ENCODE measurements at places on chromosomes 13 and 19.

GRCh38 chr19:44719262-44719701, 20.3 kb downstream of the CEACAM16 start:
- DNase-seq: no peak

- no peak for DNase-seq
Observed at GRCh38 chr13:103812971-103813370, 746.8 kb upstream of the SLC10A2 start.

GRCh38 chr13:111114362-111115060, 599 bp upstream of the ARHGEF7 start:
- DNase-seq: no peak

- DNase-seq: no peak
Observed at GRCh38 chr19:589693-590395, at the start of gene HCN2. HCN2 (plus strand) TSS chr19:589881; CDS start chr19:589946, 65 bp downstream.

- DNase-seq: no peak
Observed at GRCh38 chr13:43786472-43786765, 353 bp downstream of the ENOX1 start.

DNA sequence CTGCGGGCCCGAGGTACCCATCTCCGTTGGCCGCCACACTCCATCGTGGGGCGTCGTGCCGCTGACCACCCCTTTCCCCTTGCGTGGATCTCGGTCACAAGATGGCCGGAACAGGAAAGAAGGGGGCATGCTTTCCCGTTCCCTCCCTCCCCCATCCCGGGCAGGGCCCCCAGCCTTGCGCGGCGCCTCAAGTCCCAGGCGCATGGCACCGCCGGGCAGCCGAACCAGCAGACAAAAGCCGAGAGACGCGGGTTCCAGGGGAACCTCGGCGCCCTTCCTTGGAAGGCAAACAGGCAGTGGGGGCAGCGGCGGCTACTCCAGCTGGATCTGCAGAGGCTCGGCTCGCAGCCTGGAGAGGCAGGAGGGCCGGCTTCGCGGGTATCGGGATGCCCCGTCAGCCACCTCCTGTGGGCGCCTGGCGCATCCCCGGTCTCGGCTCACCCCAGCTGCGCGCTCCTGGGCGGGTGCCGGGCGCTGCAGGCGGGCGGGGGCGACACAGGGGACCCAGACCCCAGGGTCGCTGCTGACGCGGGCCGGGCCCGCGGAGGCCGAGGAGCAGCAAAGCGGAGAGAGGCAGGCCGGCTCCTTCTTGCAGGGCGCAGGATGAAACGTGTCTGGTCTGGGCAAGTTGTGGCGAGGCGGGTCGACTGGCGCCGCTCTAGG, 439 bp downstream of the DZIP1 start:
- peak; percentile 38 for DNase-seq

GRCh38 chr19:28419312-28419711, 793.6 kb downstream of the UQCRFS1 start:
- DNase-seq: no peak

GRCh38 chr13:42876887-42877545, 95.6 kb downstream of the FAM216B start:
- DNase-seq: peak; percentile 36

GRCh38 chr13:46629811-46630413, 76.9 kb downstream of the LRCH1 start:
- DNase-seq: no peak

GRCh38 chr19:17021328-17021727, 5.3 kb downstream of the CPAMD8 start:
- no peak for DNase-seq

DNA sequence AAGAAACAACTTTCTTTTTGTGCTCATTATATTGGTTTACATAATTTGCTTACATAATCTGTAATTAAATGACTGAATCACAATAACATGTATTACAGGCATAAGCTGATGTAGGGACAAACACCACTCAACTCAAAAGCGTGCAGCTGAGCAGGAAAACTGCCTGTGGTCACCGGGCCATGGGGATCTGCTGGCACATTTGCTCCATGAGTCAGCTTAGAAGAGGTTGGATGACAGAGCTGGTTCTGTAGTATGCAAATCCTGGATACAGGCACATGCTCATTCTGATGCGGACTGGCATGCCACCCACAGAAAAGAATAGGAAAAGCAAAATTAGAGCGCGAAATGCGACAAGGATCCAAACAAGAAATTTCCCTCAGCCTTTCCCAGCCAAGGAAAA, 128.6 kb downstream of the USP12 start:
- DNase-seq: no peak

DNA sequence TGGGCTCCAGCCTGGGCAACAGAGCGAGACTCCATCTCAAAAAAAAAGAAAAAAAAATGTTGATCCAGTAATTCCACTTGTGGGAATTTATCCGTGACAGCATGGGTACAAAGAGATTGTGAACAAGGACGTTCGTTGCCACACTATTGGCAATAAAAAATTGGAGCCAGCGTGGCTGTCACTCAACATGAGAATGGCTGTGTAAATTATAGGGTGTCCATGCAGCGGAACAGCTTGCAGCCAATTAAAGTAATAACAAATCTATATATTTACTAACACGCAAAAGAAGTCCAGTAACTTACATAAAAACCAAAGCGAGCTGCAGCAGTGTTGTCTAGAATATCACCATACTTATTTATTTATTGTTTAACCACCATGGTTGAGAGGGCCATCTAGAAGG, 19.3 kb downstream of the DPF1 start:
- peak; percentile 100 for DNase-seq

- no peak for DNase-seq
Observed at GRCh38 chr19:47897861-47898260, 11.7 kb upstream of the SULT2A1 start.

DNA sequence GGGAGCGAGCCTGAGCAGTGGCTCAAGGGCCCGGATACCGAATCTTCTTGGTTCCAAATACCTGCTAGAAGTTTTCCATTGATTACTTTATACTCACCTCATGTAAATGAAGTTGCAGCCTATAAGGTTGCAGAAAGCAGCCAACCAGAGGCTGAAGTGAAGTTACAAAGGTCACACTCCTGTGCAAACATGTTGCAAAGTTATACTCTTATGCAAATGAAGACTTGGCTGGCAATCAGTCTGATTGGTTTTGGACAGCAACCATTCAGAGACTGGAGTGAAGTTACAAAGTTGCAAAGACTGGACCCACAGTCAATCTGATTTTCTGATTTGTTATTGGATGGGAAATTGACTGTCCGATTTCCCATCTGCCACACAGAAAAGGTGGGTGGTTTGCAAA, 152.5 kb downstream of the GGACT start:
- DNase-seq: no peak

- no peak for DNase-seq
Observed at GRCh38 chr19:41895745-41896580, 13.0 kb downstream of the ARHGEF1 start.

GRCh38 chr13:49536144-49536873, 40.6 kb downstream of the PHF11 start:
- DNase-seq: no peak

DNA sequence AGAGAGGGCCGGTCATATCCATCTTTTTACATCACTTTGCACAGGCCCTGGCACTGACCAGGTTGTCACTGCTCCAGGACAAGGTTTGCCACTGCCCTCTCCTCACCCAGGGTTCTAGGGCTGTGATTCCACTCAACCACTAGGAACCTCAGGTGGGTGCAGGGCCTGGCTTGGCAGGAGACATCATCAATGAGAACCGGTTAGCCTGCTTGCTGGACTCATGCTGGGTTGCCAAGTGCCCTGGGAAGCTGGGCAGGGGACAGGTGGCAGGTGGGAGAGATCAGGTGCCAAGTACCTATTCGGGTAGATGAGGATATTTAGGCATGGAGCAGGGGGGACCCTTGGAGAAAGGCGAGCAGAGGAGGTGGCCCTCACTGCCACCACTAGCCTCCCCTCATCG, 4.2 kb upstream of the CERS4 start:
- no peak for DNase-seq

DNA sequence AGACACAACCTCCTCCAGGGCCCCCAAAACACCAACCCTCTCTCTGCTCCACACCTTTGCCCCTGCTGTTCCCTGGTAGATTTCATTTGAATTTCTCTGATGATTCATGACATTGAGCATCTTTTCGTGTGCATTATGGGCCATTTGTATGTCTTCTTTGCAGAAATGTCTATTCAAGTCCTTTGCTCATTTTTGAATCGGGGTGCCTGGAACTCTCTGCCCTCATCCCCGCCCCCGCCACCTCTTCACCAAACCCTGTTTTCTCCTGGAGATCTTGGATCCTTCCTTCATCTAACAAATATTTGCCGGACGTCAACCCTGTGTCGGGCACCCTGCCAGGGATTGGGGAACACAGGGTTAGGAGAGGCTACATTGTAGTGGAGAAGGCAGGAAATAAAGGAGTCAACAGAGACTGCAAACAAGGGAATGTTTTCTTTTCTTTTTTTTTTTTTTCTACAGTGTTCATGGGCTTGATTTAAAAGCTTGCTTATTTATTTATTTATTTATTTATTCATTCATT, 25.5 kb upstream of the SLC1A5 start:
- DNase-seq: no peak

DNA sequence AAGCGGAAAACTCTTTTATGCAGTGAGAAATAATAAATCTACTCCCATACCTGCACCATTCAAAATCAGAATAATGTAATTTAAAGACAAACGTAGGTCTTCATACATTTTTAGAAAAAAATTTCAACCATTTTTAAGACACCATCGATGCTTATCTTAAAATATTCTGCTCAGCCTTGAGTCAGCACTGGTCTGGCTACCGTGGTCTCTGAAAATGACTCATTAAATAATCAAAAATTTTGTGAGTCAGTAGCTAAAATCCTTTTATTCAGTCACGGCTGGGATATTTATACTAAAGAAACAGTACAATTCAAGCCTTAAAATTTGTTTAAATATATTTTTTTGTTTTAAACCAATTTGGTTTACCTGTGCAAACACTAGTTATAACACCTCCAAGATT, 2862.8 kb upstream of the PCDH20 start:
- DNase-seq: no peak

GRCh38 chr19:46124638-46125115, at the start of gene IGFL3:
IGFL3 (minus strand) TSS chr19:46124688; CDS start chr19:46124649, 39 bp downstream.
- no peak for DNase-seq

GRCh38 chr19:44765033-44765948, 12.4 kb upstream of the CBLC start:
- DNase-seq: no peak

GRCh38 chr19:35623327-35624010, 5.4 kb upstream of the RBM42 start:
- no peak for DNase-seq

- no peak for DNase-seq
Observed at GRCh38 chr13:41614671-41615527, 157.5 kb downstream of the RGCC start.

DNA sequence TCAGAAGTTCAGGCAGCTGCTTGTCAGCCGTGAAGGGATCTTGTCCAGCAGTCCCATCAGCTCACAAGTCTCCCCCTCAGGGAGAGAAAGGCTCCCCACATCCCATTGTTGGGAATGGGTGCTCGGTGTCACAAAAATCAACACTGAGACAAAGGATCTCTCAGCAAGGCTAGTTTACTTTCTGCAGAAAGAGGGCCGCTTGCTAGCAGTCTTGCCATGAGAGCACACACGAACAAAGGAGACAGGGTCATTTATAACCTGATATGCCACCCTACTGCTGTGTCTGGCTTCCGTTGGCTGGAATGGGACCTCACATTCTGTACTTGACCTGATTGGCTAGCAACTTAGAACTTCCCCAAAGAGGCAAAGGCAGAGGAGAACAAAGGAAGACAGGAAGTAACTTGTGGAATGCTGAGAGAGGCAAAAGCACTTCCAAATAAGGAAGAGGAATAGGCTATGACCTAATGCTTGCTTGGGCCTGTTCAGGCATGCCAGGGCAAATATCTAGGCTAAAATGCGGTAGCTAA, 8.7 kb upstream of the IGFL3 start:
- DNase-seq: peak; percentile 6

- DNase-seq: no peak
Observed at GRCh38 chr19:35027009-35027408, 3.3 kb upstream of the SCN1B start.

- no peak for DNase-seq
Observed at GRCh38 chr19:49475995-49476880, 2.2 kb downstream of the FLT3LG start.

DNA sequence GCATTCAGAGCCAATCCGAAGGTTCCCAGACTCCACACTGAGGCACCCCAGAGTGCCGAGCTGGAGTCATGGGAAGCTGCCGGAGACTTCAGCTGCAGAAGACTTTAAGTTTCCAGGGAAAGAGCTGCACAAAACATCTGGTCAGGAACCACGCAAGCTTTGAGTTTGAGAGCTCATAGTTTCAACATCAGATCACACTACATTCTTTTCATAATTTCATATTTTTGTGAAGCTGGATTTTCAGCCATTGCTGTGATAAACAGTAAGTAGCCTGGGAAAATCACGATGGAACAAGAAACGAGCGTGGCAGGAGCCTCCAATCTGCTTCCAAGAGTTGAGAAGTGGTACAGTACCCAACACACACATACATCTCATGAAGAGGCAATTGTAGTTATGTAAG, 25.5 kb upstream of the ATP12A start:
- DNase-seq: no peak

DNA sequence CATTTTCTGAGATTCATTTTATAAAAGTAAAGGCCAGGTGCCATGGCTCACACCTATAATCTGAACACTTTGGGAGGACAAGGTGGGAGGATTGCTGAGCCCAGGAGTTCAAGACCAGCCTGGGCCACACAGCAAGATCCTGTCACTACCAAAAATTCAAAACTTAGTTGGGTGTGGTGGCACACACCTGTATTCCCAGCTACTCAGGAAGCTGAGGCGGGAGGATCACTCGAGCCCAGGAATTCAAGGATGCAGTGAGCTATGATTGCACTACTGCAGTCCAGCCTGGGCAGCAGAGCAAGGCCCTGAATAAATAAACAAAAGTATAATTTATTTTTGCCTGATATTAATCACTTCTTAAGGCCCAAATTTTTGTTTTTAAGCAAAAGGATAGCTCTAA, 40.5 kb downstream of the DHRS12 start:
- DNase-seq: no peak
